K562 (cell line): ENCODE measurements at places on chromosomes 12 and 14.
A peak's percentile ranks its signal among the peaks of the same experiment; 100 is the strongest.

GRCh38 chr12:4099276-4099675, 174.3 kb upstream of the CCND2 start:
- DNase-seq: no peak

DNA sequence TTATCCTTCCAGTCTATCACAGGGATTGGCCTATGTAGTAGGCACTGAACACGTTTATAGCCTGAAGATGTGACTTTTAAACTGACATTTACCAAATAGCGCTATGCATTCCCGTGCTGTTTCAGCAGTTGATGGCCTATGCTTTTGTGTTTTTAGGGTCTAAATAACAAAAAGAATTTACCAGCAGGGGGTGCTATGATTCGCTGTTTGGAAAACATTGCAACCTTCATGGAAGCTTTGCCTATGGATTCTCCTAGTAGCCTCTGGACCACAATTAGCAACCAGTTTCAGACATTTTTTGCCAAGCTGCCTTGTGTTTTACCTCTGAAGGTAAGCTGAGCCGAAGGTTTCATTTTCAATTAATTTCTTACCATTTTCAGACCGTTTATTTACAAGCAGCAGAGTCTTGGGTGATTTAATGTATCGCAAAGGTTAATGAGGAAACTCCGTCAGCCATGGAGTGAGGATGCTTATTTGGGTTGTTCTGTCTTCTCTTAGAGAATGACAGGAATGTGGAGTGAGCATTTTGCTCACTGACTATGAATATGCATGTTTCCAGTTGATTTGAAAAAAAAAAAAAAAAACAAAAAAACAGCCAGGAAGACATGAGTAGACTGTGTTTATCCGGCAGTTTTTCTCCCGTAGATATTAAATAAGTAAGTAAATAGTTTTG, 133.1 kb downstream of the PRIMA1 start:
- DNase-seq: peak; percentile 43

GRCh38 chr12:106941481-106942156, 14.1 kb upstream of the TMEM263 start:
- DNase-seq: peak; percentile 41

DNA sequence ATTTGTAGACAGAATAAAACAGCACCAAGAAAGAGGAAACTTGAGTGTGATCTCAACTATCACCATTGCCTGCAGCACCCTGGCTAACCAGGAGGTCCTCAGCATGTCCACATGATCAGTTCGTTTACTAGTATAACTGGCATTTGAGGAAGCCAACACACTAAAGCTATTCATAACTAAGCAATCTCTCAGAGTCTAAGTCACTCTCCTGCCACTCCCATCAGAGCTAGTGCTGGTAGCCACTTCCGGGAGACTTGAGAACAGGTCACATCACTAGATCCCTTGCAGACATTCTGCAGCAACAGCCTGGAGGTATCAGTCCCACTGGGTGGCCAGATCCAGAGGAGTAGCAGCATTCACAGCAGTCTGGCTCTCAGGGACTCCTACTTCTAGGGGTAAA, 352.9 kb upstream of the OR4E1 start:
- no peak for DNase-seq

- no peak for DNase-seq
Observed at GRCh38 chr14:34966413-34966812, 16.4 kb upstream of the SRP54 start.

- no peak for DNase-seq
Observed at GRCh38 chr12:80356097-80356496, 87.9 kb upstream of the PTPRQ start.

- no peak for DNase-seq
Observed at GRCh38 chr12:28360253-28360652, 170.0 kb downstream of the CCDC91 start.

- DNase-seq: no peak
Observed at GRCh38 chr12:24111616-24112015, 162.1 kb upstream of the SOX5 start.

GRCh38 chr12:132653567-132654290, 33.4 kb downstream of the POLE start:
- no peak for DNase-seq

GRCh38 chr14:90137807-90138206, 76.0 kb downstream of the KCNK13 start:
- no peak for DNase-seq

- no peak for DNase-seq
Observed at GRCh38 chr12:115232455-115233156, 548.6 kb upstream of the TBX3 start.

GRCh38 chr14:55265197-55265596, 6.0 kb upstream of the FBXO34 start:
- no peak for DNase-seq

- no peak for DNase-seq
Observed at GRCh38 chr14:105161964-105162668, 6.5 kb downstream of the JAG2 start.

DNA sequence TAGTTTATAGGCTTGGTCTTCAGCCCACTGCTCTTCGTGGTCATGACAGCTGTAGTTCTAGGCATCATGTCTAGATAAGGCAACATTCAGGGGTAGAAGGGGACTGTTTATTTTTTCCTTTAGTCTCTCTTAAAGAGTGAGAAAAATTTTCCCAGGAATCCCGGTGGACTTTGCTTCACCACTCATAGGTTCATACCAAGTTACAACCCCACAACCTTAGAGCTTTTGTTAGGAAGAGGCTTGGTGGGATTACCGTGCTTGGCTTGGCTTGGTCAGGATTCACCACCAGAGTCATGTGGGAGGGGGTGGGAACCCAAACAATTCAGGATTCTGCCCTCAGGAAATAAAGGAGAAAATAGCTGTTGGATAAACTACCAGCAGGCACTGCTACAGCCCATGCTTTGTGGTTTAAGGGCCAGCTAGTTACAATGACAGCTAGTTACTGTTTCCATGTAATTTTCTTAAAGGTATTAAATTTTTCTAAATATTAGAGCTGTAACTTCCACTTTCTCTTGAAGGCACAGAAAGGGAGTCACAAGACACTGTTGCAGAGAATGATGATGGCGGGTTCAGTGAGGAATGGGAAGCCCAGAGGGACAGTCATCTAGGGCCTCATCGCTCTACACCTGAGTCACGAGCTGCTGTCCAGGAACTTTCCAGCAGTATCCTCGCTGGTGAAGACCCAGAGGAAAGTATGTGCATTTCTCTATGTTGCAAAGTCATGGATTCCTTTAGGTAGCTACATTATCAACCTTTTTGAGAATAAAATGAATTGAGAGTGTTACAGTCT, 25.9 kb upstream of the PAPLN start:
- no peak for DNase-seq

DNA sequence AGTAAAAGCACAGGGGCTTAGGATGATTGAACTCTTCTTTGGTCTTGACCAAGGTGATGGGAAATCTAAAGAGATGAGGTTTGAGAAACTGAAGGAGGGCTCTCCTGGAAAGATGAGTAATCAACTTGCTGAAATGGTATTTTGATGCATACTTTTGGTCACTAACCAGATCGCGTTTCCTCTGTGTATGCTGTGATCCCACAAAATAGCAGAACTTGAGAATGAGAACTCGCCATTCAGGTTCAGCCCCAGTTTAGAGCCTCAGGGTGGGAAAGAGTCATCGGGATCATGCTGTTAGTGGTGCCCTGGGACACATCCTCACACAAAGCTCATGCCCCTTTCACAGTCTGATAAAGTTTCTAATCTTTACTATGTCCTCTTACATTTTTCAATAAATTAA, 488.8 kb downstream of the ETNK1 start:
- no peak for DNase-seq

DNA sequence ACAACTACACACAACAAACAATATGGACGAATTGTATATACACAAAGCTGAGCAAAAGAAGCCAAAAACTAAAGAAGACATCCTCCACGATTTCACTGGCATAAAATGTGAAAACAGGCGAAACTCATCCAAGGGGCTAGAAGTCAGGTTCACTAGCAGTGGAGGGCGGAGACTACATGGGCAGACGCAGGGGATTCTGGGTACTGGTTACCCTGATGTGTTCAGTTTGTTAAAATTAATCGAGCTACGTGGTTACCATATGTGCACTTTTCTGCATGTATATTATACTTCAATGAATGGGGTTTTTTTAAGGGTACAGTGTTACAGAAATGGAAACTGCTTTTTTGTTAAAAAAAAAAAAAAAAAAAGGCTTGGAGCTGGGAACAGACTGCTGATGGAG, 12.3 kb downstream of the KDM2B start:
- no peak for DNase-seq

- DNase-seq: no peak
Observed at GRCh38 chr14:32491416-32492016, 162.4 kb downstream of the AKAP6 start.

DNA sequence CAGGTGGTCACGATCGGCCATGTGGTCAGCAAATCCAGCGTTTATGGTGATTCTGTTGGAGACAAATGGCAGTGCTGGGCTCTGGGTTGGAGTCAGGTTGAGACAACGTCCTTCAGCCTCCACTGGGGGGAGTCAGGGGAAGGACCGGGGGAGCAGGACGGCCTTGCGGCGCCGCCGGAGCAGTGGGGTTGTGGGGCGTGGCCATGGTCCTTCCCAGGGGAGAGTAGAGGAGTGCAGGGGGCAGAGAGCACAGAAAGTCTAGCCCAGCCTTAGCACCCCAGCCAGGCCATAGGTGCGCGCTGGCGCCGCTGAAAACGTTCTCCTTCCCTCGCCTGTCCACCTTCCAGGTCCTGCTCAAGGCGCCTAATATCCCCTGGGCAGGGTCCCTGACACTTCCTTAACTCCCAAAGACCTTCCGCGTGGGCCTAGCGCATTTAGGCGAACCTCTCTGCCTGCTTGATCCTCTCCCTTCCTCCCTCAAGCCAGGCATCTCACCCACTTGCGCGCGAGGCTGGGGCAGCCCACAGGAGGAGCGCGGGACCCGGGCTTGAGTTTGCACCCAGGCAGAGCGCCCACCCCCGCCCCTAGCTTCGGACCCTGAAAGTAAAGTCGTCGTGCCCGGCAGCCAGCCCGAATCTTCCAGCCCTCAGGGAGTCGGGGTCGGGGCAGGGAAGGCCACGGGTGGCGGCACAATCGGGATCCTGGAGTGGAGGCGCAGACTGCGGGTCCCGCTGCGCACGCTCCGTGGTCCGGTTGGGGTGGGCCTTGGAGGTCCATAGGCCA, 3.1 kb upstream of the KIF26A start:
- DNase-seq: no peak

DNA sequence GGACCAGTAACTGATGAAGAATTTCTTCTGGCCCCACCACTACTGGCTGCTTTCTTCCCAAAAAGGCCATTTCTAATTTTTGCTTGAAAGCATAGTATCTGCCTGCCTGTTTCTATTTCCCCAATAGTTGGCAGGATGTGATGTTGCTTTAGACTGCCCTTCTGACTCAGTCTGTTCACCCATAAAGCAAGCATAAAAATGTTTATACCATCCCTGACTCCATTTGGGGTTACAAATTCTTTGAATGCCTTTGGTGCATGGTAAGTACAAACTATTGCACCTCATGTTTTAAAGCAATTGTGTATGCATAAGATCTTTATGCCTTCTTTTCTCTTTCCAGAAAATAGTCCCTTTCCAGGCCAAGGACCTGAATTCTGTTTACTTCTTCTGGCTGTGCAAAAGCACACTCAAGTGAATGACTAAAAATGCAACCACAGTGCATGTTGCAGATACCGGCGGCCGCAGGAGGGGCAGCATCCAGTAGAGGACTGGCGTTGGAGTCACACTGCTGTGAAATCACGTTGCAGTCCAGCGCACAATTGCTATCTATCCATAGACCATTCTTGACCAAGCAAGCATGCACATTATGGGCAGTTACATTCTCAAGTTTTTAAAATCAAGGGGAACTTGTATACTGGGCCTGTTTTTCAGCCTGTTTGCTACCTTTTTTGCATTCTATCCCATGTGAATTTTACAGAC, 82.4 kb downstream of the SLC5A8 start:
- DNase-seq: no peak

DNA sequence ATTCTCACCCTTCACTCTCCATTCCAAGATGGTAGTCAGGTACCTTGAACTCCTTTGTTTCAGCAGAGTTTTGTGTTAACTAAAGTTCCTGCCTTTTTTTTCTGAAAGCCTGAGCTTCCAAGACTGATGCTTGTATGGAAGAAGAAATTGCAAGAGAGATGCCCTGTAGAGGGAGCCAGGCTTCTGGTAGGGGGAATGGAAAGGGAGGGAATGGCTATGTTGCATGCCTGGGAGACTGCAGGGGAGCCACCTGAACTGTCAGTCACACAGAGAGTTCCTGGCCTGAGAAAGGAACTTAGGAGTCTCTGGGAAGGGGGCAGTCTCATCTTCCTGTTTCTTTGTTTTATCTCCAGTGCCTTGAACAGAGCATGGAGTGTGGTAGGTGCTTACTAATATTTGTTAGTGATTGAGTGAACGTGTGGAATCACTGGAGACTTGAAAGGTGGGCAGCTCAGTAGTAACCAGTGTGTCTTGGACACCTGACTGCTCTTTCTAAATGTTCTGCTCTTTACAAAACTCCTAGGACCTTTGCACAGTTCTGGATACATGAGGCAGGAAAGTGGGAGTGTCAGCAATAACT, 132.2 kb downstream of the ANO4 start:
- no peak for DNase-seq

DNA sequence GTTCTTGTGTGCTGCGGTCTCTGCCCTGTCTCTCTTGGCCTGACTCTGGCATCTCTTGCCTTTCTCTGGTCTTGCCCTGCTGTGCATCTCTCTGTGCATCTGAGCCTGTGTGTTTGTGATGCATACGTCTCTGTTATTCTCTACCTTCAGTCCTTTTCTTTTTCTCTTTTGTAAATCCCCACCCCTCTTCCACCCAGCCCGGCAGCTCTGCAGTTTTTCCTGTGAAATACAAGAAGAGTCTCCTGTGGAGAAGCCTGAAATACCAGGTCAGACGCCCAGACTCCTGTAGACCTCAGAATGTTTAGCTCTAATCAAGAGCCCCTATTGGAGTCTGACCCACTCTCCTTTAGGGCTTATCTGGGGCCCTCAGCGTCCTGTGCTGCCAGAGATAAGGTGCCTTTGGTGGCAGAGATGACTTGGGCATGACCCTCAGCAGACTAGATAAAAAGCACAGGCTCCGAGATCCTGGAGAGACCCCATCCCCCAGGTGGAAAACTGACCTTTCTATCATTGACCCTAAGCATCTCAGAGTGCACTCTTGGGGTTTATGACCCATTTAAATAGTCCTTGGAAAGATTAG, 167.5 kb upstream of the SRRM4 start:
- no peak for DNase-seq

DNA sequence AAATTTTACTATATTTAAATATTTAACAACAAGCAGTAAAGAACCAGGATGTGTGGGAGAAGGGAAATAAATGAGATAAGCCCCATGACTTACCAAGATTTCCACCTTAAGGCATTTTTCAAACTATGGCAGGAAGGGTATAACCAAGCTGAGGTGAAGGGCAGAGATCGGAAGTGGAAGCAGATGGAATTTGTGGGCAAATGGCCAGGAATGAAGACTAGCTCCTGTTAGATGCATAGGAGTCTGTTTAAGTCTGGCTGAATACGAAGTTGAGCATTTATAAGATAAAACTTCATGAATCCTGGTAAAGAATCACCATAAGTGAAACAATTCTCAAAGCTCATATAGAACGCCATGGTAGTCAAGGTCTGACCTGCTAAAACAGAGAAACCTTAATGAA, 163.5 kb downstream of the DIO2 start:
- DNase-seq: no peak

- no peak for DNase-seq
Observed at GRCh38 chr14:99036611-99037293, 235.2 kb downstream of the BCL11B start.

- peak; percentile 34 for DNase-seq
Observed at GRCh38 chr14:60648249-60648933, 886 bp downstream of the SIX1 start.

- no peak for DNase-seq
Observed at GRCh38 chr14:85313560-85314207, 216.3 kb upstream of the FLRT2 start.

GRCh38 chr12:12803186-12803585, 10.0 kb upstream of the DDX47 start:
- DNase-seq: peak; percentile 75
